ENCODE measurements at places on chromosomes 5 and 9.

DNA sequence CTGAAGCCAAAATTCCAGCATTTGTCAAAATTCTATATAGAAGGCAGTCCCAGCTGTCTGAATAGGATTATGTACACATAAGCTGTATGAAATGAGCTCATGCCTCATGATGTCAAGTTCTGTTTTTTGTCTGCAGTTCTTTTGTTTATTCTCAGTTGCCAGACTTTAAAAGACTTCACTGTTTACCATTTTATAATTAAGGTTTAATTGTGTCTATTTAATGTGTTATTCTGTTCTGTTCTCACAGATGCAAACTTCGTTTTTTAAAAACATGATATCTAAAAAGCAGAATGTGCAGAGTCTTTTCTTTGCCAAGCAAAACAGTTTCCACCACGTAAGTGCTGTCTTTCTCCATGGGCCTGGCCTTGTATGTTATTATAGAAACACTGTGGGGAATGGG, 31.1 kb downstream of the ERAP1 start:
- no peak for DNase-seq

DNA sequence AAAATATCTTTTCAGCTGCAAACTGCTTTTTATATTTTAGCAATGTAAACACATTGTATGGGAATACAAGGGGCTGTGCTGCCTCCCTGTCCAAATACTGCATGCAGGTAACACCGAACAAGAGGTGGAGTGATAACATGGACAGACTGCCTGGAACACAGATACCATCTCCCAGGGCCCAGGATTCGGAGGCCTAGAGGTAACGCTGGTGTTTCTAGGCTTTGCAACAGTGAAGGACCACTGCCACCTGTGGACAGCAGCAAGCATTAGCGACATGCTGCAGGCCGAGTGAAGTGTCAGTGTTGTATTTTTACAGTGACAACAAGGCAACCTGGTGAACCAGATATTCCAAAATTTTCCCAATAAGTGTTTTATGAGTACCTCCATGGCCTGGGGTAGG, 379.1 kb downstream of the DMRT2 start:
- peak; percentile 79 for DNase-seq

DNA sequence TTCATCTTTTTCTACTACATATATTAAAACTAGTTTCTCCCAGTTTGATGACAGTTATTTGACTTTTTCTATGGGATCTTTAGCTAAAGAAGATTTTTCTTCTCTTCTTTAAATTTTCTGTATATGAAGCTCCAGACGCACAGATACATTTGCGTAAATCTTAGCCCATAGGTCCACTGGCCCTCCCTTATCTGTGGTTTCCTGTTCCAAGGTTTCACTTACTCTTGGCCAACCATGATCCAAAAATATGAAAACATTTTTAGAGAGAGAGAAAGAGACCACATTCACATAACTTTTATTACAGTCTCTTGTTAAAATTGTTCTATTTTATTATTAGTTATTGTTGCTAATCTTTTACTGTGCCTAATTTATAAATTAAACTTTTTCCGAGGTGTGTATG, 270.2 kb upstream of the DAPK1 start:
- DNase-seq: no peak

DNA sequence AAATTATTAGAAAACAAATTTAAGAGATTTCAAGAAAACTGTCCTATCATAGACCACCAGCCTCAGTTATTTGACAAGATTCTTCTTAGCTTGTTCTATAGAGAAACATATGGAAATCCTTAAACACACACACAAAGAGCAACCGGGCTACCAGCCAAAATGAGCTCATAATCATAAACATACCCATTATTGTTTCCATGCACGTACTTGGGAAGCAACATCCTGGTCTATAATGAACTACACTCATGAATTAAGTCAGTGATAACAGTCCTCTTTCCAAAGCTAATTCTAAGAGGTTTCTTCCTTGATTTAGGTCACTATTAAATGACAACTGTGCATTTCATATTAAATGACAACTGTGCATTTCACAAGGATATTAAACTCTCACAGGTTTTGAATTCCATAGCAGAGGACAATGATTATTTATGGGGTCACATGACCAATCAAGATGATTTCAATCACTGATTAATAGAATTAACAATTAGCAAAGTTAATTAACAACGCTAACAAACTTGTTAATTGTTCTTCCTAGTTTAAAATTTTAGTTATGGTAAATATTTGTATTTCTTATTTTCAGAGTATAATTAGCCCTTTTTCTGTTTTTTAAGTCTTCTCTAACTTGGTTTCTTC, 77.0 kb downstream of the OXCT1 start:
- no peak for DNase-seq

GRCh38 chr9:118529210-118529609, 825.0 kb downstream of the TLR4 start:
- no peak for DNase-seq

DNA sequence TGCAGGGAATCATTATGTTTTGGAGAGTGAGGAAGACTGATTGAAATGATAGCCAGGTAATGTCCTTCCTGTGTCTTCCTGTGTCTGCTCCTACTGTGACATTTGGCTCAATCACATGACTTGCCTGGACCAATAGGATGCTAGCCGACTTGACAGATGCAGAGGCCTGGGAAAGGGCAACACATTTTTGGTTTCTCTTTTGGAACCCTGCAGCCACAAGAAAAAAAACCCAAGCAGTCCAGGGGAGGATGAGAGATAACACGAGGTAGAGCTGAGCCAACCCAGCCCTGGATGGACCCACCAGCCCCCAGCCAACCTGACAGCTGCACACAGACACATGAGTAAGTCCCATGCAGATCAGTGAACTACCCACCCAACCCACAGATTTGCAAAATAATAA, 256.1 kb upstream of the SMARCA2 start:
- DNase-seq: no peak

- DNase-seq: no peak
Observed at GRCh38 chr5:147046281-147046680, 167.7 kb upstream of the PPP2R2B start.

GRCh38 chr5:167861129-167861927, 430.1 kb upstream of the WWC1 start:
- DNase-seq: peak; percentile 67

DNA sequence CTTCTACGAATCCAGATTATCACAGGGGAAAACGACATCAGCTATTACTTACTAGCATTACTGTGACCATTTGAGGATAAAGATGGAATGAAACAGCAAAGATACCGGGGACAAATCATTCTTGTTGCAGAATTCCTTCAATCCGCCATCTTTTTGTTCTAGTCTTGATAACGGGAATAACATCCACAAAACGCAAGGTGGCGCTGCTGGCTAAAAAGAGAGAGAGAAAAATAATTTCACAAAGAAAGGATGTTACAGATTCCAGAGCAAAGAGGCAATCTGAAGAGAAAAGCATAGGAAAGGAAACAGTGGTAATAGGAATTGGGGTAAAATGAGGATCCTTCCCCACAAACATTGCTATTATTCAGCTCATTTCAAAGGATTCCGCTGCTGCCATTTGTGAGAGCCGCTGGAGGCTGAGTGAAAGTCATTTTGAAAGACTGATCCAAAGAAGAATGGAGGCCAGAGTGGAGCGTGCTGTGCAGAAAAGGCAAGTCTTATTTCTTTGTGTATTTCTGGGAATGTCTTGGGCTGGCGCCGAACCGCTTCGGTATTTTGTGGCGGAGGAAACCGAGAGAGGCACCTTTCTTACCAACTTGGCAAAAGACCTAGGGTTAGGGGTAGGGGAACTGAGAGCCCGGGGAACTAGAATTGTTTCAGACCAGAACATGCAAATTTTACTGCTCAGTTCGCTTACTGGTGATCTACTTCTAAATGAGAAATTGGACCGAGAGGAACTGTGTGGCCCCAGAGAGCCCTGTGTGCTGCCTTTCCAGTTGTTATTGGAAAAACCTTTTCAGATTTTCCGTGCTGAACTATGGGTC, at the start of gene PCDHB7:
Gene PCDHB7 (plus strand): TSS at position 264 of the 824 bp plus-strand sequence. CDS start 192 bp downstream, at position 456.
- peak; percentile 85 for DNase-seq

DNA sequence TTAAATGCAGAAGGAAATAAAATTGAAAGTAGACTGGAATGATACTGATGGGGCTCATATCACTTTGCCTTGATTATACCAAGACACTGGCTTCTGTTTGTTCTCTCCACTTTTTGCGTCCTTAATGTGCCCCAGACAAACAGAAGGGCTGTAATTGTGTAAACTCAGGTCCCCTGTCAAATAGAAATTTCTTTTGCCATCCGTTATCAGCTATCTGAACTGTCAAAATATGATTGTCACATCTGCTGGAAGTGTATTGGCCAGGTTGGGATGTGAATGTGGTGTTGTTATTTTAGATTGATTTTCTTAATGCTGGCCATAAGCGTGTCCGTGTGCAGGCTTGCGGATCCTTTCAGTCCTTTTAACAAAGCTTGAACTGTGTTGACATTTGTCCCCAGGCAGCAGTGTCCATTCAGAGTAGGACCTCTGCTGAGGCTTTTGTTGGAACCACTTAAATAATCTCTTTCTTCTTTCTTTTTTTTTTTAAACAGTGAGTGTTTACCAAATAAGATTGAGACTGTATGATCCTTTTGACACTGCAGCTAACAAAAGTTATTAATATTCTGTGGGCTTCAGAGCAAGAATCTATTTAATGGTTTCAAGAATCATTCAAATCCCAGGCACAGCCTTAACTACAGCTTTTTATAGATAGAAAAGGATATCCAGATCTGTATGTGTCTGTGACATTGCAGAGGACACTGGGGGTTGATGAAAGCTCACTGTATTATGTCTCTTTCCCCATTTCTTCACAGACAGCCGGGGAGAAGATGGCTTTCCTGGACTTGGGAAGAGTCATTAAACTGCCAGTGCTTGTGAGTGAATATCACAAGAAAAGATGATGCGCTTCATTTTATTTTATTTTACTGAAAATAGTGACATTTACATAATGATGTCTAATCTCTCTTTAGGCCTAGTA, 171.7 kb downstream of the ZNF608 start:
- no peak for DNase-seq

- no peak for DNase-seq
Observed at GRCh38 chr9:131464354-131465000, 38.2 kb upstream of the POMT1 start.

DNA sequence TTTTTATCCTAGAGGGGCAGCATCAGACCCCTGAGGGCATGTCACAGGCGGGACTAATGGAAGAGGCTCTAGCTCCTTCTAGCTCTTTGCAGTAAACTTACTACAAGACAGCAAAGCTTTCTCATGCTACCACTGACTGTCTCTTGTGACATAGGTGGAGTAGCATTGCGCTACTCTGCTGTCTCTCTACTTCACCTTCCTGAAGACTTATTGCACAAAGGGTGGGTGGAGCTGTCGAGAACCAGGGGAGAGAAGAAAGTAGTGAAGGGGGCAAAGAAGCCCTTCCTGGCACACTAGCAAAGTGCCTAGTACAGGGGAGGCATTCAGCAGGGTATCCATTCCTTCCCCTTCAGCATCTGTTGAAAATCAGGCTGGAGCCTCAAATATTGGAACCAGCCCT, 36.1 kb upstream of the NEK6 start:
- DNase-seq: no peak

DNA sequence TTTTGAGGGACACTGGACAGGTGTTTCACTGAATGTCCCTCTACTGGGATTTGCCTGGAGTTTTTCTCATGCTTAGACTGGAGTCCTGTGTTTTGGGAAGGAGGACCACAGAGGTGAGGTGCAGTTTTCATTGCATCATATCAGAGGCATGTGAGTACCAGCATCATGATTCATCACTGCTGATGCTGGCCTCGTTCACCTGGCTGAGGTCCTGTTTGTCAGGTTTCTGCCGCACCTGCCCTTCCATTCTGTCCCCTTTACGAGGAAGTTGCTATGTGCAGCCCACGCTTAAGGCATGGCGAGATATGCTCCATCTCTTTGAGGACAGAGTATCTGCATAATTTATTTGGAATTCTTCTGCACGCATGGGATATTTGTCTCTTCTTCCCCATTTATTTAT, 162.1 kb downstream of the TENT4A start:
- DNase-seq: no peak

DNA sequence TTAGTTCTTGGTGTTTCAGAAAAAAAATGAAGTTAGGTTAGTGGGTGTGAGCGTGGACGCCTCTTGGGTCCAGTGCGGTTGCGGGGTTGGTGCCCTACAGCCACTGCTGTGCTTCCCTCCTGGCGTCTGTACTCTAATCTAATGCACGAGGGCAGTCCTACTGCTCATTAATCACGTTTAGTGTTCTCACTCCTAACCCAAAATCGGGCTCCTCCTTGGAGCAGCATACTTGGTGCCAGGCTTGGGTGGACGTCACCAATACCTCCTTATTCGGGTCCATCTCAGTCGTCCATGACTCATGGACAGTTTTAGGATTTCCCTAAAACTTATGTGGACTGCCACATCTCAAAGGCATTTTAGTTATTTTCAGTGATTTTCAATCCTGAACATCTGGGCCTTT, 41.6 kb downstream of the TRIO start:
- DNase-seq: no peak

DNA sequence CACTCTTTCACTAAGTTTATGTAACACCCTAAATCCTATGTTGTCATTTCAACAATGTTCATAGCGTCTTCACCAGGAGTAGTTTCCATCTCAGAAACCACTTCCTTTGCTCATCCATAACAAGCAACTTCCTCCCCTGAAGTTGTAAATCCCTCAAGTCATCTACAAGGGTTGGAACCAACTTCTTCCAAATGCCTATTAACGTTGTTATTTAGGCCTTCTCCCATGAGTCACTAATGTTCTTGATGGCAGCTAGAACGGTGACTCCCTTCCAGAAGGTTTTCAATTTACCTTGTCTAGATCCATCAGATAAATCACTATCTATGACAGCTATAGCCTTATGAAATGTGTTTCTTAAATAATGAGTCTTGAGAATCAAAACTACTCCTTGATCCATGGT, 73.3 kb upstream of the TARS1 start:
- no peak for DNase-seq

GRCh38 chr5:42884326-42884725, 72.6 kb upstream of the SELENOP start:
- no peak for DNase-seq

GRCh38 chr5:116947691-116948528, 373.3 kb upstream of the SEMA6A start:
- DNase-seq: peak; percentile 94

- DNase-seq: peak; percentile 49
Observed at GRCh38 chr5:112983363-112983762, 6.8 kb downstream of the DCP2 start.

DNA sequence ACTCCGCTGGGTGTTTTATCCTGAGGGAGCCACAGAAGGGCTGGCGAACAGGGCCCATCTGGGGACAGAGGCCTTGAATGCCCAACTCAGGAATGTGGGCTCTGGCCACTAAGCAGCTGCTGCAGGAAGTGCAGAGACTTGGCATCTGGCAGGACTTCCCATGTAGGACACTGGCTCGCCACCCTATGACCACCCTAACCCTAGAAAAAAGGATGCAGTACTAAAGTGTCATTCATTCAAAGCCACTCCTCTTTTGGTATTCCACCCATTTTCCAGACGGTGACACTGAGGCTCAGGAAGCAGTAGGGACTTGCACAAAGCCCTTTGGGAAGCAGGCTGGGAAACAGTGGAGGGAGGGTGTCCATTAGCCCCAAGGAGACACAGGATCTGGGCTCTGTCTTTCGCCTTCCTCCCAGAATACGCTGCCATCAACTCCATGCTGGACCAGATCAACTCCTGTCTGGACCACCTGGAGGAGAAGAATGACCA, 3.0 kb downstream of the BBLN start:
- DNase-seq: no peak

All from GM23338 (cell line).